ENCODE measurements at places on chromosomes 2 and 18.

GRCh38 chr2:74632939-74633312 lies 15.2 kb downstream of the M1AP start:
- no peak for DNase-seq

- no peak for DNase-seq
Observed at GRCh38 chr18:67241299-67241698, 275.2 kb downstream of the DSEL start.

- DNase-seq = no peak
Observed at GRCh38 chr2:42163444-42164045, 5.6 kb upstream of the EML4 start.

- DNase-seq = no peak
Observed at GRCh38 chr2:74876081-74876886, 42.4 kb downstream of the HK2 start.

GRCh38 chr2:72883356-72883962 lies 3.7 kb upstream of the SPR start:
- DNase-seq = no peak

DNA sequence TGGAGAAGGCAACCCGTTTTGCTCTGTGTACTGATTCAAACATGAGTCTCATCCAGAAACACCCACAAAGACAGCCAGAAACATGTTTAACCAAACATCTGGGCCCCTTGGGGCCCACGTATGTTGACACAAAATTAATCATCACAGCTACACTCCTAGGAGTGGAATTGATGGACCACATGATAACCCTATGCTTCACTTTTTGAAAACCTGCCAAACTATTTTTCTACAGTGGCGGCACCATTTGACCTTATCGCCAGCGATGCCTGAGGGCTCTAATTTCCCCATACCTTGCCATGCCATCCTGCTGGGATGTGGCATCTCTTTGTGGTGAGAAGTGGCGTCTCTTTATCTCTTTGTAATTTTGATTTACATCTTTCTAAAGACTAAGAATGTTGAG lies 38.5 kb downstream of the PSMG2 start:
- DNase-seq = no peak

Data from HFF-Myc (cell line).